ENCODE measurements at places on chromosomes 13 and 19.

- no peak for DNase-seq
These were observed 16.5 kb upstream of the CACTIN start for GRCh38 chr19:3642987-3643673.

DNA sequence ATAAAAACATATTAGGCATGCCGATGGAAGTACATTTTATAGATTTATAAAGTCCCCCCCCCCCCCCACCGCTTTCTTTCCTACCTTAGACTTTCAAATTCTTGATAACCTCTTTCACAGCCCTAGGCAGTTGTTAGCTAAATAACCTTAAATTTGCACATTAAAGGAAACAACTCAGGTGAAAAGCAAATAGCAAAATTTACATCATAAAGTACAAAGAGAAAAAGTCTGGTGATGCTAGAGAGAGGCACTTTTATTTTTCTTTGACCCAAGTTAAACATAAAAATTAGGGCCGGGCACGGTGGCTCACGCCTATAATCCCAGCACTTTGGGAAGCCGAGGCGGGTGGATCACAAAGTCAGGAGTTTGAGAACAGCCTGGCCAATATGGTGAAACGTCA lies 15.0 kb upstream of the UBAC2 start:
- no peak for DNase-seq

- no peak for DNase-seq
These were observed 78.4 kb downstream of the FAM216B start for GRCh38 chr13:42859760-42860159.

DNA sequence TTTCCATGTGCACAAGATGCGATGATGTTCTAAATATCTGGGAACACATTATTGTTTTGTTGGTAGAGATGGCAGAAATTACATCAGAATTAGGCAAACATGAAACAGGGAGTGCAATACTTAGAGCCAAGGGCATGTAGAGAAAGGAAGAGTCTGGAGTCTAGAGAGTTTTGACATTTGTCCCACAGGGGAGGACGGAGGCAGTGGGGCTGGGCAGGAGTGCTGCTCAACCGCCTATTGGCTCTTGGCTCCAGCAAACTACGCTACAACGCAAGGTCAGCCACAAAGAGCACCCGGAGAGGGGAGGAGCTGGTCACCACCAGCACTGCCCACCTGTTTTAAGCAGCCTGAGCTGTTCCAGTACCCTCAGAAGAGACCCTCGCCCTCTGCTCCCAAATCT lies 108.3 kb downstream of the ABCC4 start:
- no peak for DNase-seq

DNA sequence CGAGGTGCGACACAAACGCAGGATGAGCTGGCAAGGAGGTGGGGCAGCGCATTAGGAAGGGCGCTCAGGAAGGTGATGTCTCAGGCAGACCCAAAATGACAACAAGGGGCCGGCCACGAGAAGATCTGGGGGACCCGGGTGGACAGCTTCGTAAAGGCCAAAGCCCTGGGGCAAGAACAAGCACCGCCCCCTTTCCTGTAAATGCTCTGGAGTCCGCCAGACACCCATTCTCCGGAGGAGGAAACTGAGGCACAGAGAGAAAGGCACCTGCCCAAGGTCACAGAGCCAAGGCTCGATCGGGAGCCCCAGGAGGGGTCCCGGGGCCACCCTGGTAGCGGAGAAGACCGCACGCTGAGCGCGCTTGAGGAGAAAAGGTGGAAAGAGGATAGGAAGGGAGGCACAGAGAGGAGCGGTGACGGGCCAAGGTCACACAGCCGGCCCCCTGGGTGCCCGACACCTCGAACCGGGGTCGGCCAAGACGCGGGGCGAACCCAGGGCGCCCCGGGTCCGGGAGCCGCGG lies 571 bp downstream of the SAFB2 start:
- DNase-seq, result no peak

- no peak for DNase-seq
These were observed 173.5 kb upstream of the LSM14A start for GRCh38 chr19:33998739-33999345.

DNA sequence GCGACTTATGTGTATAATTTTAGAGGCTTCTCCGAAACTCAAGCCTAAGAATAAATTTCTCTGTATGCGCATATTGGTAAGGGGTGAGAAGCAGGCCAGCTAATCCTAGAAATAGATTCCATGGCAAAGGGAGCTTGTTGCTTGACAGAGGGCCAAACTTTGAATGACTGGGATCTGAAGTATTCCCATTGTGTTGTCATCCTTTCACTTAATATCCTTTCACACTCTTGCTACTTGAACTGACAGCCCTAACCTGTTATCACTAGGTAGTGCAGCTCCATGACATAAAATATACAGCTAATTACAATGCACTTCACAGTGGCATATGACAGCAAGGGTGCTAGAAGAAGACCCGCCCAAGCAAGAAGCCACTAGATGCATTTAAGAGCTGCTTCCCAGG lies 309.8 kb downstream of the OXGR1 start:
- no peak for DNase-seq

DNA sequence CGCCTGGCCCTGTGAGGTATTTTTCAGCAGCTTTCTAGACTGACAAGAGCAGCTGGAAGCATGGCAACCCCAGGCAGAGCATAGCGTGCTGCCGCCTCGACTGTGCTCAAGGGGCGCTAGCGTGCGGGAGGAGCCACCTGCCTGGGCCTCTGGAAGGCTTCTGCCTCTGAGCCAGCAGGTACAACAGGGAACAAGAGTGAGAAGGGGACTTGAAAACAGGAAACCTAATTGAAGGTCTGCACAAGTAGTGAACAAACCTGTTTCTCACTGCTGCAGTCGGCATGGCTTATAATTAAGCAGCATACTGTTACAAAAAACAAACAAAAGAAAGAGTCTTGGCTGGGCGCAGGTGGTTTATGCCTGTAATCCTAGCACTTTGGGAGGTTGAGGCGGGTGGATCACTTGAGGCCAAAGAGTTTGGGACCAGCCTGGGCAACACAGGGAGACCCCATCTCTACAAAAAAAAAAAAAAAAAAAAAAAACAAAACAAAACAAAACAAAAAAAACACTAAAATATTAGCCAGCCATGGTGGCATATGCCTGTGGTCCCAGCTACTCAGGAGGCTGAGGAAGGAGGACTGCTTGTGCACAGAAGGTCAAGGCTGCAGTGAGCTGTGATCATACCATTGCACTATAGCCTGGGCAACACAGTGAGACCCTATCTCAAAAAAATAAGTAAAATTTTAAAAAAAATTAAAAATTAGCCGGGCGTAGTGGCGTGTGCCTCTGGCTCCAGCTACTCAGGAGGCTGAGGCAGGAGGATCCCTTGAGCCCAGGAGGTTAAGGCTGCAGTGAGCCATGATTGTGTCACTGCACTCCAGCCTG lies 12.6 kb upstream of the GARRE1 start:
- DNase-seq, result no peak

GRCh38 chr13:87878706-87879105 lies 207.5 kb downstream of the SLITRK5 start:
- DNase-seq, result no peak

- no peak for DNase-seq
These were observed 12.2 kb downstream of the GTF2F2 start for GRCh38 chr13:45132369-45133064.

GRCh38 chr13:35925669-35926068 lies 205.5 kb downstream of the DCLK1 start:
- no peak for DNase-seq

DNA sequence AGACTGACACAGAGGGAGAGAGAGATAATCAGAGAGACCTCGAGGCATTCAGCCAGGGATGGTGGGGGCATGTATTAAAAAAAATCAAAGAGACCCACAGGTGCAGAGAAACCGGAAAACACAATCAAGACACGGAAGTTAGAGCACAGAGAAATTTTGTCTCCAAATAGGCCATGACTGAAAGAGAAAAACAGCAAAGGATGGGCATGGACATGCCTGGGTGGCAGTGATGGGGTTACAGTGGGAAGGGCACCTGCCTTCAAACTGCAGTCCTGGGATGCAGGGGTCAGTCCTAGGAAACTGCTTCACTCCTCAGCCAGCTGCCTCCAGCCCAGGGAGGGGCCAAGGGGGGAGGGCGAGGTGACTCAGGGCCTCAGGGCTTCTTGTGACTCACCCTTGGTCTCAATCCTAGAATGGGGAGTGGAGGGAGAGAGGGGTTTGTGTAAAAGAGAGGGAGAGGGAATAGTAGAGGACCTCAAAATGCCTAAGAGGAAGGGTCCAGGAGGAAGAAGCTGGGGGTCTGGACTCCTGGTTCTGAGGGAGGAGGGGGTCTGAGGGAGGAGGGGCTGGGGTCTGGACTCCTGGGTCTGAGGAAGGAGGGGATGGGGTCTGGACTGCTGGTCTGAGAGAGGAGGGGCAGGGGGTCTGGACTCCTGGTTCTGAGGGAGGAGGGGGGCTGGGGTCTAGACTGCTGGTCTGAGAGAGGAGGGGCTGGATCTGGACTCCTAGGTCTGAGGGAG lies 3.6 kb upstream of the KCNN4 start:
- DNase-seq, result peak; percentile 45

GRCh38 chr19:40594657-40595091 lies 6.5 kb upstream of the LTBP4 start:
- DNase-seq, result no peak

DNA sequence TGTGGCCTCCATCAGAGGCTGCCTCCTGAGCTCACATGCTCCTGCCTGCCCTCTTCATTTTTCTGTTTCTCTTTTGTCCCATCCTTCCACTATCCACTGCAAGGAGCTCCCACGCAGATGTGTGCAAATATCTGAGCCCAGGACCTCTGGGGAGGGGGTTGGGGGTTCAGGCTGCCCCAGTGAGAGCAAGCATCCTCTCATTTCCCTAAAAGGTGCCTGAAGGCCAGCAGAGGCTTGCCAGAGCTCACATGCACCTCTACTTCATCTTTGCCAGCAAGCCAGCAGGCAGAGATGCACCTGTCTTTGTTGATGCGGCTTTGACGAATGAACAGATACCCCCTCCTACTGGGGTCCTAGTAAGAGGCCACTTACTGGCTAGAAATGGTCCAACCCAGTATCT lies 128.8 kb downstream of the FGF9 start:
- no peak for DNase-seq

DNA sequence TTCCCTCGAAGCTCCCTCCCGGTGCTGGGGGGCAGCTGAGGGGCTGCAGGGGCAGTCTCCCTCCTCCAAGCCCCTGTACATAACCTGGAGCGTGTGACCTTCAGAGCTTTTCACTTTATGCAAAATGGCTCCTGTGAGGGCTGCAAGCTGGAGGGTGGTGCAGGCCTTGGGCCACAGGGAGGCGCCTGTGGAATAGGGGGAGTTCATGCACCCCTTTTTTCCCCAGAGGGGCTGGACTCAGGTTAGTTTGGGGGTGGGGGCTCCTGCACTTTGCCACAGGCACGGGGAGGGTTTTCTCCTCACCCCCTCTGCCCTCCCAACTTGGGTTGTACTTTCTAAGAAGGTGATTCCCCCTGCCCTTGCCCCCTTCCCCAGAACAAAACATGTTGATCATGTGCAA lies 6.6 kb upstream of the PRR19 start:
- DNase-seq, result no peak

GRCh38 chr19:49340069-49340864 lies 5.1 kb downstream of the CD37 start:
- no peak for DNase-seq

GRCh38 chr13:67023130-67023876 lies 206.8 kb downstream of the PCDH9 start:
- DNase-seq, result no peak

- no peak for DNase-seq
These were observed 59.6 kb downstream of the PDS5B start for GRCh38 chr13:32645854-32646253.

- DNase-seq, result no peak
These were observed 2.1 kb upstream of the ZNF578 start for GRCh38 chr19:52451241-52451640.

DNA sequence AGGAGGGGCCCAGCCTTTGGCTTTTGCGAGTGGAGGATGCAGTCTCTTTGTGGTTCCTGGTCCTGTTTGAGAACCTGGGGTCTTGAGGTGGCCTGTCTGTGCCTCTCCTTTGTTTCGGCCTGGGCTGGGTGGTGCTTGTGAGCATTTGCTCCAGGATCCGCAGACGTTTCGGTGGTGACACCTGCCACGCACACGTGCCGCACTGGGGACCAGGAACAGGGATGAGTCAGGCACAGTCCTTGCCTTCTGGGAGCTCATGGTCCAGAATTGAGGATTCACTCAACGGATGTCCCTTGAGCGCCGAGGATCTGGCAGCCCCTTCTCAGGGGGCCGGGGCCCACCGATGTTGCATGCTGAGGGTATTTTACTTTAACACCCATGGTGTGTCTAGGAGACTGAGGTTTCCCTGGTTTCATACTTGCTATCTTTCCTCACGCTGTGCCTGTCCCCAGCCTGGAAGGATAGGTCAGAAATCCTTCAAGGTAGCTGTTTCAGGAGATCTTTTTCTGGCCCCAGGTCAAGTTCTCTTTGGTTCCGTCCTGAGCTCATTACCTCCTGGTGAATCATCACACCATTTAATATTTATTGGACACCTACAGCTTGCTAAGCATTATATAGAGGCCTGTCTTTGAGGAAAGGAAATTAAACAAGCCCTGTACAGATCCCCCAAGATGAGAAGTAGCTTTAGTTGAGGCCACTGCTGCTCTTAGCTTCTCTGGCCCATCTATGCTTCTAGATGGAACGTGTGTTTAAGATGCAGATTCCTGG lies 5.1 kb downstream of the HDGFL2 start:
- no peak for DNase-seq

DNA sequence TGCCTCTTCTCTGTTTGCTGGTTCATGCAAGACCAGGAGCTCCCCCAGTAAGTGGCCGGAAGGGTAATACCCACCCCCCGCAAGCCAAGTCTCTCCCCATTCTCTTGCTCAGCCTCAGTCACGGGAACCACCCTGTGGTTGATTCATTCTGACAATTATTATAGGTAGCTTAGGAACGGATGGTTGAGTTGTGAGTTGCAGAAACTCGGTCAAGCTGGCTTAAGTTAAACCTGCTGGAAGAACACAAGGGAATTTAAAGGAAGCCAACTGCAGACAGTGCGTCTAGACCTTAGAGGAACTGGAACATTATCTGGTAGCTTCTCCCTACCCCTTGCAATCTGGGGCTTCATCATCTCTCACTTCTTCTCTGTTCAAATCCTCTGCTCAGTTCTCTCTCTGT lies 8.9 kb downstream of the FPR1 start:
- DNase-seq, result no peak

GRCh38 chr13:32415019-32415418 lies 12.9 kb downstream of the N4BP2L1 start:
- DNase-seq, result no peak

GRCh38 chr19:44438441-44438840 lies 9.8 kb downstream of the ZNF229 start:
- no peak for DNase-seq

GRCh38 chr19:35421362-35421761 lies 26.7 kb upstream of the FFAR2 start:
- no peak for DNase-seq

- DNase-seq, result no peak
These were observed 603.7 kb upstream of the GPC6 start for GRCh38 chr13:92622905-92623304.

GRCh38 chr13:32590266-32590665 lies 4.0 kb downstream of the PDS5B start:
- DNase-seq, result no peak

- no peak for DNase-seq
These were observed 39.6 kb downstream of the CHST8 start for GRCh38 chr19:33661336-33661735.

GRCh38 chr19:57615346-57615745 lies 1.3 kb downstream of the ZNF134 start:
- DNase-seq, result no peak
